ENCODE measurements at places on chromosomes 1 and 21. TPM values are rescaled to one million over a fixed set of nuclear protein-coding genes. Genes with fewer than 3 reads are reported as not detected.

S100A9 gene
- 0.51 TPM for total RNA-seq

GPR52 gene
- 0.67 TPM for total RNA-seq

NTMT2 gene
- not detected for total RNA-seq

GRCh38 chr1:61230523-61230922 is 148.2 kb downstream of the NFIA start:
- no peak for DNase-seq

- peak; percentile 76 for DNase-seq
Observed at GRCh38 chr1:44237721-44238457, 24.6 kb downstream of the DMAP1 start.

DNA sequence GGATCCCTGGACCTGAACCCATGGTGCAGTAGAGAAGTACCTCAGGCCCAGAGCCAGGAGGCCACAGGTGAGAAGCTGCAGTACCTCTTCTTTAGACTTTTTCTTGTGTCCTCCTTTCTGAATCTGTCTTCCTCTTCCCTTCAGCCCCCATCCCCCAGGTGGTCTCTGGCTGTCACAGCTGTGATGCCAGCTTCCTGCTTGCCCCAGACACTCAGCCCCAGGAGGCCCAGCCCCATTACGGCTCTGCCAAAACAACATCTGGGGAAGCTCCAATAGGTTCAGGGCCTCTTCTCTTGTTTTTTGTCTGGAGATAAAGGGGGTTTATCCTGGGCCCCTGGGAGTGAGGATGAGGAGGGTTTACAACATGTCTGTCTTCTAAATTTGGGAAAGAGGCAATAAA is 9.5 kb upstream of the BTG2 start:
- no peak for DNase-seq

DNA sequence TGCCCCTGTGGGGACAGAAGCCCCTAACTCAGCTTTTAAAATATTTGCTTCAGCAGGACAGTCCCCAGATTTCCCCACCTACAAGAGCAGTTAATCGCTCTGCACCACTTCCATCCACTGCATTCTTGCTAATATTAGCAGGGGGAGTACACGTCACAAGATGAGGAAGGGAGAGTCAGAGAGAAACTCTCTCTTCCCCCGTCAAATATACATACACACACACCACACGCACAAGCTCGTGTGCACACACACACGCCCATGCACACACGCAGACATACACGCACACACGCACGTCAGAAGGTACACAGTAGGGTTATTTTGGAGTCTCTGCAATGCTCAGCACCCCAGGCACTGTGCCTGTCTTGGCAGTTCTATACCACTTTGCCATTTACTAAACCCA is 2.1 kb downstream of the CLCA1 start:
- no peak for DNase-seq

DMBX1 gene
- not detected for total RNA-seq

PALMD gene
- total RNA-seq: 1.9 TPM

FMO2 gene
- total RNA-seq: not detected

DNA sequence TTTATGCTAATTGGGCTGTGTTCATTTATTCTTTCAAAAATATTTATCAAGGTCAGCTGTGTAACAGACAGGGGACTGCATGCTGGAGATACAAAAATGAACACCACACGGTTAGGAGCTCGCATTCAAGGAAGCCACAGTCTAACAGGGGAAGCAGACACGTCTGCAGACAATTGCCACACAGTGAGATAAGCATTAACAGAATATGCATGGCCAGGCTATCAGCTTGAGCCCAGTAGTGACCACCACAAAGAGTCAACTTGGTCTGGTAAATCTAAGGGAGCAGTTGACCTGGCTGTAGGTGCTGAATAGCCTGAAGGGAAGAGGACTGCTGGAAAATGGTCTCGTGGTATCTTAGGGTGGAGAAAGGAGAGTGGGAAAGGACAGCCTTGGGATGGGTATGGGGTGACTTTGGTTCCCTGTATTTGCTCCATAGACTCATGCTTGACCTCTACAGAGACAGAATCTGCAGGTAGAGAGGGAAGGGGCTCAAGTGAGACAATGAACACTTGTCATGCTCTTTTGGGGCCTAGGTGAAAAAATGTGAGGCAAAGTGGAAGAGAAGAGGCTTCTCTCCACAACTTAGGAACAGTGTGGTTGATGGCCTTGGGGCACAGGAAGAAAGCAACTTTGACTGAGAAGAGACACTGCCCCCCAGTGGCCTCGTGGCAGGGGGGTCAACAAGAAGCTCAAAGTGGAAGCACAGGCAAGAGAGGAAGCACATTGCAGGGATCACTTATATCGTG is 7.6 kb upstream of the NPL start:
- peak; percentile 77 for DNase-seq

GRCh38 chr21:45768740-45769048 is 125.2 kb downstream of the PCBP3 start:
- no peak for DNase-seq

DNA sequence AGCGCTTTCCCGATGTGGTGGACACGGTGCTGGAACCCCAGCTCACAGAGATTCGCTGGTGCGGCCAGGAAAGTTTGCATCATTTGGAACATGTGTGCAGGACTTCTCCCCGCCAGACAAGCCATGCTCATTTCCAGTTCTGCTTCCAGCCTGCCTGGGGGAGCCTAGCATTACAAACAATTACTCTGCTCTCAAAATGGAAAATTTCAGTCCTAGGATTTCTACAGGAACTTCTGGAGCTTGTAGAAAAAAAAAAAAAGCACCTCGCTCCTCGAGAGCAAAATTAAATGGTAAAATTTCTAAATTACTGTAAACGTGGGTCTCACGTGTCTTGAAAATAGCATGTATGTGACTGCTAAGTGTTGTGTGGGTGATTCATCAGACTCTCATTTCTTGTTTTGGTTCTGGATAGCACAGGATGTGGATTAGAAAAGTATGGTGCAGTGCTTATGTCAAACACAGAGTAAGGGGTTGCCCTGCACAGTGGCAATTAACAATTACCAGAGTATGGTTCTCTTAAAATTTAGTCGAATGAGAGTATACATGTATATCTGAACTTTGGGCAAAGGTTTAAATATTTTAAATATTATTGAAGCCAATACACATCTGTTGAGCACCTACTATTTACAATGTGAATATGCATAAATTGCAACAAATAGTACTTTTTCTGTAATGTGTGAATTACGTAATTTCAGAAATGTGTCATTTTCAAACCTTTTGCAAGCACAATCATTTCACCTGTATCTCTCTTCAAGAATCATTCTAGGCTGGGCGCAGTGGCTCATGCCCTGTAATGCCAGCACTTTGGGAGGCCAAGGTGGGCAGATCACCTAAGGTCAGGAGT is 61.8 kb upstream of the PTGFRN start:
- no peak for DNase-seq

DNA sequence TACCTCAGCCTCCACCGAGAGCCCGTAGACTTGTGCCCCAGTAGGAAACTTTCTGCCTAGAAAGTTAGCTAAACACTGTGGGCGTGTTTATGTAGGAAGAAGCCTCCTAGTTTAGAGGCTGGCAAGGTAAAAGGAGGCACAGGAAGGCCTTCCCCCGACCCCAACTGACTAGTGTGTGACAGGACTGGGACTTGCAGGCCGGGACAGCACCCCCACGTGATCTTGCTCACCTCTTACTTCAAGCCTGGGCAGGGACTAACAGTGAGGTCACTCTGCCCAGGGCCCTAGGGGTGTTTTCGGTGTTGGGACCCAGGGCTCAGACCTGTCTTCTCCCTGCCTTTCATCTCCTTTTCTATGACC is 392 bp upstream of the TAGLN2 start:
- no peak for DNase-seq

DNA sequence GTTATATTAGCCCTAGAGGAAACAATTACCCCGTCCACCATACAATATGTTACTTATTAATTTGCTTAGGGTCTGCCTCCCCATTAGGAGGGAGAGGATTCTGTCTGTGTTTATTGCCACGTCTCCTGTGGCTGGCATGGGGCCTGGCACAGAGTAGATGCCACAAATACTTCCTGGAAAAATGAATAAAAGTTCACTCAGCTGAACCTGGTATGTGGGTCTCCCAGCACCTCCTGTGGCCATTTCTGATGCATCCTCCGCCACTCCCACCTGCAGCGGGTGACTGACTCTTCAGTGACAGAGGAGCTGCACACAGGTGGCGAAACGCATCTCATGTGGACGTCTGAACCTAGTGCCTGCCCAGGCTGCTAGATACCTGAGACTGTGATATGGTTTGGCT is 112.7 kb downstream of the CLIC6 start:
- no peak for DNase-seq

- DNase-seq: no peak
Observed at GRCh38 chr1:229943988-229944743, 122.9 kb upstream of the GALNT2 start.

CCDC190 gene
- not detected for total RNA-seq

- no peak for DNase-seq
Observed at GRCh38 chr21:42036313-42036712, 26.2 kb upstream of the ZBTB21 start.
